Activated CD8-positive, alpha-beta memory T cell treated with anti-CD3 and anti-CD28 coated beads for 24 hours (primary cell): ENCODE measurements at places on chromosomes 4 and X.
A peak's percentile ranks its signal among the peaks of the same experiment; 100 is the strongest.

- DNase-seq: no peak
Measured at GRCh38 chrX:154046031-154046781, 26.5 kb upstream of the IRAK1 start.

- no peak for DNase-seq
Measured at GRCh38 chr4:67714955-67715354, 14.0 kb upstream of the UBA6 start.

DNA sequence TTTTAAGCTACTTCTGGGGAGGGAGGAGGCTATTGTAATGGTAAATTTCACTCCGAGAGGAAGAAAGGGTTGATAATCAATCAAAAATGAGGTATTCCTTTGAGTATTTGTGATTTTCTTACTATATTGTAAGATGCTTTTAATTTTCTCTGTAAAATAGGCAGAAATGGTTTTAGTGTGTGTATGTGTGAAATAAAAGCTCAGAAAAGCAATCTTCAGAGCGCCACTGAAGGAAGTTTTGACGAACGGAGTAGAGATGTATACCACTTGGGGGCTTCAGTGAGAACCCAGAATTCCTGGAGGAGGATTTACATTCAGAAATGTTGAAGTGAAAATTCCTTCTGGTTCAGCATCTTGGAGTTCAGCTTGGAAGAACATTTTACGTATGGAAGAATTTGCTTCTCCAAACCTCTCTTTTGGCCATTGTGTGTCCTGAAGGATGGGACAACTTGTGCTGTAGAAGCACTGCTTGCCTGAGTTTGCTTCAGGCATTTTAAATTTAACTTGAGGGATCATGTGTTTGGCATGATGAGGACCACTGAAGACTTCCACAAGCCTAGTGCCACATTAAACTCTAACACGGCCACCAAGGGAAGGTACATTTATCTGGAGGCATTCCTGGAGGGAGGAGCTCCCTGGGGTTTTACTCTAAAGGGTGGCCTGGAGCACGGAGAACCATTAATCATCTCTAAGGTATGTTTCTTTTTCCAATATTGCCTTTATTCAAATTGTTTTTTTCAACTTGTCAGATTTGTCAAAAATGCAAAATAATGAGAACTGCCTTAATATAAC is 695 bp downstream of the SHROOM3 start:
- DNase-seq: no peak

DNA sequence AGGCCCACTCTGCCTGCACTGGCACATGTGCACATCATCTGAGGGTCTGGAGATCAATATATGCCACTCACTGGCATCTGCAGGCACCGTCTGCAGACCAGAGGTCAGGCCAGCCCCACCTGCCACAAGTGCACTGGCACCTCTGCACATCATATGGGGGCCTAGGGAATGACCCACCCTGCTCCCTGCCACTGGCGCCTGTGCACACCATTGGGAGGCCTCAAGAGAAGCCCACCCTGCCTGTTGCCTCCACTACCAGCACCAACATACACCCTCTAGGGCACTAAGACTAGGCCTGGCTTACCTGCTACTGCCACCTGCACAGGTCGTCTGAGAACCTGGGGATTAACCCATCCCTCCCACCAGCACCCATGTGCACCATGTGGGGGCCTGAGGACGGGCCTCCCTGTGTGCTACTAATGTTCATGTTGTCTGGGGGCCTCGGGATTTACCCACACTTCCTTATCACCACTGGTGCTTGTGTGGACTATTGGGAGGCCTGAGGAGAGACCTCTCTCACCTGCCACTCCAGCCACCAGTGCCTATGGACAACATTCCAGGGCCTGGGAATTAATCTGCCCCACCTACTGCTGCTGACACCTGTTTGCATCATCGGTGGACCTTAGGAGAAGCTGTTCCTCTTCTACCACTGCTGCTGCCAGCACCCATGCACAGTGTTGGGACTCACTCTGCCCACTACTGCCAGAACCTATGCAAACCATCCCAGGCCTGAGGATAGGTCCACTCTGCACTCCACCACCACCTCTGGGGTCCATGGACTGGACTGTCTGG is 113.7 kb downstream of the REELD1 start:
- no peak for DNase-seq

DNA sequence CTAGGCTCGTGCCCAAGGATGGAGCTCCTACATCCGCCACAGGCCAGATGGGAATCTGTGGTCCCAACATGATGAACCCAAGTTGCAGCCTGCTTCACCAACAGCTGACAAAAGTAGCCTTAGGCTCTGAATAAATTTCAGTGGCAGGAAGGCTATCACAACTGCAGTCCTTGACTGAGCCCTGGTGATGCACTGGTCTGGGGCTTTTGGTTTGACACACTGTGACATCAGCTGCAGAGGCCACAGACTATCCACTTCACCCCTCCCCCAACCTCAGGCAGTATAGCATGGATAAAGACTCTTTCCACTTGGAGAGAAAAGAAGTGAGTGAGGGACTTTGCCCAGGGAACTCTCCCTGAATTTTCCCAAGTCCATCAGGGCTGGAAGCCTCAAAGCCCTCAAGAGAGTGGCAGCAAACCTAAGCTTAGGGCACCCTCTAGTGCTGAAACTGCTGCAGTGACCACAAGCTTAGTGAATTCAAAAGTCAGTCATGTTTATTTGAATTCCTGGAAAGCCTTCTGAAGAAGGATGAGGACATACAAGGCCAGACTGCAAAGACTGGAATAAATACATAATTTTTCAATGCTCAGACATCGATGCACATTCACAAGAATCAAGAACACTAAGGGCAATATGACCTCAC is 135.0 kb upstream of the TENT5D start:
- no peak for DNase-seq

GRCh38 chr4:16707874-16708273 is 190.6 kb downstream of the LDB2 start:
- DNase-seq: no peak

DNA sequence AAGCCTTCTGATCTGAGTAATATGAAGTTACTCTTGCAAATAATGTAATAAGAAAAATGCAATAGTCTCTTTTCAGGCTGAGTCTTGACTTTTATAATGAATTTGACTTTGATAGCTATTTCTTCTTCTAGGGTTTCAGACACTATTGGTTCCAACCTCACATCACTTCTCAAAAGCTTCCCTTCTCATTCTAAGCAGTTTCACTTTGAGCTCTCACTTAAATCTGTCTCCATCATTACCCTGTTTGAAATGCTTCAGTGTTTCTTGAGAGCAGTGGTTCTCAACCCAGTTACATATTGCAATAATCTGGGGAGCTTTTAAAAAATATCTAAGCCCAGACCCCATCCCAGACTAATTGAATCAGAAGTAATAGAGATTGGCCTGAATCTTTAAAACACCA is 40.5 kb upstream of the BMP2K start:
- DNase-seq: no peak

GRCh38 chrX:132025041-132025440 is 1.9 kb downstream of the STK26 start:
- no peak for DNase-seq

GRCh38 chr4:25180524-25181131 is 20.4 kb upstream of the SEPSECS start:
- no peak for DNase-seq

GRCh38 chrX:12946838-12947544 is 27.9 kb upstream of the TMSB4X start:
- DNase-seq: peak; percentile 91

GRCh38 chr4:10500776-10501175 is 43.5 kb upstream of the ZNF518B start:
- no peak for DNase-seq

DNA sequence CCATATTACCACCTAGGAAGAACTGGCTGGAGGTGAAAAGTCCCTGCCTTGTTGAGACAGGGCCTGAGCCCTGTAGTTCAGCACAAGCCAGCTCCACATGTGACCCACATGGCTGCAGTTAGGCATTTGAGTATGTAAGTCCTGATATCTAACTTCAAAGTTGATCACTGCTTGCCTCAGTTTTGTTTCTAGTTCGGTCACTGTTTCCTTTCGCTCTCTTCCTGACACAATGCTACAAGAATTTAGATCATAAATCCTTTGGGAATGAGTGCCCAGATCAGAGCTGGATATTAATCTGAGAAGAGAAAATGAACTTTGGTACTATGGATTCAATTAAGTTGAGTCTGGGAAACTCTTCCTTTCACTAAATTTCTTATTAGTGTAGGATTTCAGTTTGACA is 48.4 kb downstream of the AKAP4 start:
- DNase-seq: no peak

DNA sequence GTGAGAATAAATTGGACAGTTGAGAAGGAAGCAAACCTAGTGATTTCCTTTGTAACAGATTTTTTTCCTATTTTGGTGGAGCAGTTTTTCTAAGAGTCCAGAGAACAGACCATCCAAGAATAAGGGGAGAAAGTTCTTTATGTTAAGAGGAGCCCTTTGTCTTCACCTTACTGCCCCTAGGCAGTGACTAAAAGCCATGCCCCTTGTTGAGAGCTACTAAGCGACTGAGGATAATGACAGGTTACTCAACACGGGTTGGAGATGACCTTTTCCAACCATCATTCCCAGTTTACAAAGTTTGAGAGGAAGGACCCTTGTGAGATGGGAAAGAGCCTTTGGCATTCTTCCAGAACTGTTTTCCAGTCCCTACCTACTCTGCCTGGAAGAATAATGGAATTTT is 3.2 kb downstream of the CCDC160 start:
- DNase-seq: no peak

GRCh38 chrX:53330331-53330730 is 48.9 kb upstream of the IQSEC2 start:
- no peak for DNase-seq

- no peak for DNase-seq
Measured at GRCh38 chrX:150779385-150779784, 86.2 kb downstream of the MTMR1 start.

DNA sequence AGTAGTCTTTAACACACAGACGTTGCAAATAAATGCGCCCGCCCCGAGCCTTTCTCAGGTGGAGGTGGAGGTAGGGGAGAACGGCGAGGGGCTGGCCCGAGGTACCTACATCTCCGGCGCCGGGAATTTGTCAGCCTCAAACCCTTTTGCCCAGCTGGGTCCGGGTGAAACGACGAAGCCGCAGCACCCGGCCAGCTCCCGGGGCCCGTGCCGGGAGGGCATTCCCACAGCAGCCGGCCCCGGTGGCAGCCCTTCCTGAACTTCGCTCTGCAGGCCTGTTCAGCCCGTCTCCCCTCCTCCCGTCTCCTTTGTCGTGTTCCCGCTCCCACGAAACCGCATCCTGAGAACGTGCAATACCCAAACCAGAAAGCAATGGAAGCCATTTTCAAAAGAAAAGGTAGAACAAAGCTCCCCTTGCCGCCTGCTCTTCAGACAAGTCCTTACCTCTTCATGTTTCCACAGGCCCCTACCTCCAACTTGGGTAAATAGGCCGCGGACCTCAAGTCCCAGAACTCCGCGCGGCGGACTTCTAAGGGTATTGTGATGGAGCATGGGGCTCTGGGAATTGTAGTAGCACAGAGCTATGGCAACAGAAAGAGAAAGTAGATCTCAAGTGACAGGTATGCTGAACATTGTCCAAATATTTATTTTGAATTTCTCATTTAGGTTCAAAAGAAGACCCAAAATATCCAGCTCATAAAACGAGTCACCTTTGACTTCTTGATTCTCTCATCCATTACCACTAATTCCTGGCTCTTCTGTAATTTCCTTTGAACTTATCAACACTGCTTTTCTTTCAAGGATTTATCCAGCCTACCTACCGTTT is at the start of gene RBM41:
Gene RBM41 (minus strand): TSS at position 501 of the 826 bp plus-strand sequence. CDS start 49 bp downstream, at position 452.
- peak; percentile 78 for DNase-seq

DNA sequence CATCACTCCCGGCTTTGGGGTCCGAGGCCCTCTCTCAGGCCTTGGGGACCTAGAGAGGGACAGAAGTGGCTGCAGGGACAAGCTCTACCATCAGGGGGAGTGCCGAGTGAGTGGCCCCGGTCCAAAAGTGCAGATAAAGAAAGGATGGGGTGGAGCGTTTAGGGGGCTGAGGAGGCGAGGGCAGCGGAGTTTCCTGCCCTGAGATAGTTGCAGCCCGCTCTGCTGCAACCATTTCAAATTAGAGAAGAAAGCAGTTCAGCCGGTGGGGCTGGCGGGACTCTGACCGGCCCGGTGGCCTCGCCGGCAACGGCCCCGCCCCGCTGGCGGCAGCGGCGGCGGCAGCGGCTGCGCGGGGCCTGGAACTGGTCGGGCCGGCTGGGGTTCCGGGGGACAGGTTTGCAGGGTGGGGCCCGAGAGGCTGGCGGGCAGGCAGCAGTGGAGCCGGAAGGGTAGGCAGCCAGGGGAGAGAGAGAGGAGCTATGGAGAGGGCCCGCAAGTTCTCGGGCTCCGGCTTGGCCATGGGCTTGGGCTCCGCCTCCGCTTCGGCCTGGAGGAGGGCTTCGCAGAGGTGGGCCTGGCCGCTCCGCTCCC is 7.6 kb downstream of the DLG3 start:
- peak; percentile 84 for DNase-seq

GRCh38 chr4:39166669-39167068 is 15.7 kb upstream of the WDR19 start:
- no peak for DNase-seq

DNA sequence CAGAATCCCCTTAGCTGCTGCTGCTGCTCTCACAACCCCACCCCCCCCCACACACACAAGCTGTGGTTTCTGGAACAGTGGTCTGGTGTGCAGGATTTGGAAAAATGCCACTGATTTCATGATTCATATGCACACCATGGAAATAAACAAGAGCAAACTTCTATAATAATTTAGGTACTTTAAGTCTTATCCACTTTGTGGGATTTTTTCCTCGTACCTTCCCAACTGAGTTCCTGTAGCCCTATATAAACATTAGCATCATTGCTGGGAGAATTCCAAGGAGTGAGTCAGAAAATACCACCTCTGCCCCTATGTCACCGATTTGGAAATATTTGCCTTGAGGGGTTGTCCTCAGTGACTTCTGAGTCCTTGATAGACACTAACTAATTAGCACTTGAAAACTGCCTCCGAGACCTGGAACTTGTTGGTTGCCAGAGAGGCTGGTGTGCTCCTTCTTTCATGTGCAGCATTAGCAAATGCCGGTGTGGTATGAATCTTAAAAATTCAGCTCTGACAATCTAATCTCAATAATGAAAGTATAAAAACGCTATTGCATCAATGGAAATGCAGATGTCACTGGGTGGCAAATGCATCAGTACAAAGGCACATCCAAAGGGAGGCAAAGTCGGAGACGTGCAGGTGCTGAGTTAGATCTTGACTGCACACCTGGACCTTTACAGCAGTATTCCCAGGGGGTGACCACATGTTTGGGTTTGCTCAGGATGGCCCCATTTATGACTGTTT is 61.8 kb downstream of the CPE start:
- no peak for DNase-seq

- DNase-seq: no peak
Measured at GRCh38 chr4:90580326-90580725, 453.1 kb downstream of the CCSER1 start.

- no peak for DNase-seq
Measured at GRCh38 chr4:5824635-5825034, 68.3 kb downstream of the CRMP1 start.

- DNase-seq: no peak
Measured at GRCh38 chr4:6071959-6072720, 53.9 kb upstream of the C4orf50 start.

DNA sequence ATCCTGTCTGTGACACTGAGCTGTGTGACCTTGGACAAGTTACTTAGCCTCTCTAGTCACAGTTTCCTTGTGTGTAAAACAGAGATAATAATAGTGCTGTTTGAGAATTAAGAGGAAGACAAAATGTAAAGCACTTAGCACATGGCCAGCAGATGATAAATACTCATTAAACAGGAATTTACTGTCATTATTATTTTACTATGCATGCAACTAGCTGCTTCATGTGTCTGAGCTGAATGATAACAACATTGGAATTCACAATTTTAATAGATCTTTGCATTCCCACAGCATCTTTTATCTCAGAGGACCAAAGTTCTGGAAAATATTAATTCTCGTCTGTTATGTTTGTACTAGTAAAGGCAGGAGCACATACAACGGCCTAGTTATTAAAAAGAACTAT is 79.2 kb upstream of the TET2 start:
- DNase-seq: no peak

- no peak for DNase-seq
Measured at GRCh38 chrX:71515038-71515396, 17.9 kb upstream of the OGT start.
